ENCODE measurements at places on chromosomes 2 and 18. TPM values are rescaled to one million over a fixed set of nuclear protein-coding genes. Genes with fewer than 3 reads are reported as not detected.
A peak's percentile ranks its signal among the peaks of the same experiment; 100 is the strongest.

DNA sequence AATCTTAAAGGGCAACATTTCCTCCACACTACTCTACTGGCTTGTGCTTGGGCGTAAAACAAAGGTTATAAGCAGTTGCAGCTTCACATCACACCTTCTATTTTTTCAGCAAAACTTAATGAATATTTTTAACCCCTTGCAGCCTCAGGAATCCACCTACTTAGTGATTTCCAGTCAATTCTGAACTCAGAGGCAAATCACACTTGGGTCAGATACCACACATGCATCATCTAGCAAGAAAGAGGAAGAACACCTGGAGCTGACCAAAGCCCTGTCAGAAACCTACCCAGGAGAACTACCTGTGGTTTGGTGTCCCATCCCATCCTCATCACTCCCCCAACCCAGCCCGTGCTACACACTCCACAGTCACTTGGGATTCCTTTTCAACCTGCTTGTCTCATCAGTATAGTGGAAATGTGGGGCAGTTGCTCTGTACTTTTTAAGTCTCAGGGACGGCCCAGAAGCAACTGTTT, 25.5 kb downstream of the PIAS2 start:
- no peak for DNase-seq

The LOXL3 gene
- total RNA-seq, result 6.1 TPM

The UGT1A3 gene
- total RNA-seq, result not detected

- DNase-seq, result peak; percentile 98
These were observed 502 bp upstream of the PER2 start for GRCh38 chr2:238288650-238289573.

DNA sequence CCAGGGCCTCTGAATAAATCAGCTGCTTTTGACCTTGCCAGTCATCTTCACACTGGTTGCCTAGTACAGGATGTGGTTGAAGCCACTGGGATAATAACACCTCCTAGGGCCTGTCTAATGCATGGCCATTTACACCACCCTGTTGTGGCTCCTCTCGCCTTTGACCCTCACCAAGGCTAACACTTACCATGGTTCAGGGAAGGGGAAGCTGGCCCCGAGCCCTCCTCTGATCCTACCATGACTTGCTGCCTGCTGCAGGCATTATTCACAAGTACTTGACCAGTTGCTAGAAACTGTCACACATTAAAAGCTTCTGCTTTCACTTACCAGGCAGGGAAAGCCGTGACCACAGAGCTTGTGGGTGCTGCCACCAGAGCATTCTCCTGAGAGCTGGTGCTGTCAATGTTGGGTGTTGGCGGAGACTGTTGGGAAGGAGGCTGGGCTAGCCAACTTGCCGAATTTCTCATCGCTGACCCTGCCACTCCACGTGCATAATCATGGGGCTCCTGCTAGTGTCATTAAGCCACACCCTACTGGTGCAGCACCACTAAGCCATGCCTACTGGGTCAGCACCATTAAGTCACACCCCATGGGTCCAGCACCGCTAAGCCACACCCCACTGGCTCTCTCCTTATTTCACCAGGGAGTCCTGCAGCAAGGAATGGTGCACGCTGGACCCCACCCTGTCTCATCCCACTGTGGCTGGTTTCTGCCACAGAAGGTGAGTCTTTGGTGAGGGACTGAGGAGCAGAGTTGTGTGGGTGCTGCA, 47.0 kb upstream of the TTC39C start:
- no peak for DNase-seq

GRCh38 chr2:234989183-234989701, 37.4 kb downstream of the SH3BP4 start:
- DNase-seq, result no peak

All from vagina (tissue), 2 donors.